ENCODE measurements at places on chromosomes 3 and 15.

- H3K4me3 ChIP-seq = no peak overlapping the region
- H3K4me1 ChIP-seq = no peaks in the 10 kb centered on the region
- H3K27me3 ChIP-seq = no peaks in the 10 kb centered on the region
- H3K27ac ChIP-seq = no peak overlapping the region
- no peak for DNase-seq
These were observed 92.2 kb upstream of the AGTR1 start for GRCh38 chr3:148605521-148605920.

DNA sequence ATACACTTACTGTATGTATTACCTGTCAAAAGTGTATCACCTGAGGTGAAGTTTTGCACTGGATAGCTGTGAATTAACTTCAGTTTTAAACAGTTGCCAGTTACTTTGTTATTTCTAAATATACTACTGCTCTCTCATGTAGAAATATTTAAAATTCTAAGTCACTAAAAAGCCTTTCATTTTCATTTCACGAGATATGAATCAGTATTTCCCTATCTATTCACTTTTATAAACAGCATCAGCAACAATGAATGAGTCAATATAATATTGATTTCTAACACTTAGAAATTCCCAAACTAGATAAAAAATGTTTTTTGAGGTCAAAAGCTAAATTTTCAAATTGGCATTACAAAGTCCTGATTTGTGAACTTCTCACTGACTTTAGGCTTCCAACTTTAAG lies 32.6 kb downstream of the UBE3A start:
- no peak overlapping the region for H3K27ac ChIP-seq
- H3K4me3 ChIP-seq = no peak overlapping the region
- DNase-seq = no peak
- H3K36me3 ChIP-seq = peaks cover 30% of the 10 kb centered on the region
- no peaks in the 10 kb centered on the region for H3K4me1 ChIP-seq

DNA sequence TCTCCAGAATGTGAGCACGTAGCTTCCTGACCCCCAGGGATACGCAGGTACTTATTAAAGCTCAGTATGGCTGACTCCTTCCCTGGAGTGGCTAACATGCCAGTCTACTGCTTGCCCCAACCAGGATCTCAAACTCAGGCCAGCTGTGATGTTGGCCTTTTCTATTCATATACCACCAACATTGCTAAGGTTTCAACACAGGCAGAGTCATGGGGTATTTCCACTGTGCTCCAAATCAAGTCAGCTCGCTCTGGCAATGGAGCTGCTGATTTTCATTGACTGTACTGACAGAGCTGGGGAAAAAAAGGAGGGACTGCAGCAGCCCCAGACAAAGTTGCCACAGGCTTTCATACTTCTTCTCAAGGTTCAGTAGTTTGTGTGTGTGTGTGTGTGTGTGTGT lies 87.0 kb downstream of the CFAP20DC start:
- no peaks in the 10 kb centered on the region for H3K36me3 ChIP-seq
- no peaks in the 10 kb centered on the region for H3K27me3 ChIP-seq
- H3K4me3 ChIP-seq = no peak overlapping the region
- DNase-seq = no peak

- H3K27ac ChIP-seq = no peak overlapping the region
- H3K27me3 ChIP-seq = no peaks in the 10 kb centered on the region
- no peak overlapping the region for H3K4me3 ChIP-seq
These were observed 138.9 kb downstream of the EPHB1 start for GRCh38 chr3:134933997-134934396.

DNA sequence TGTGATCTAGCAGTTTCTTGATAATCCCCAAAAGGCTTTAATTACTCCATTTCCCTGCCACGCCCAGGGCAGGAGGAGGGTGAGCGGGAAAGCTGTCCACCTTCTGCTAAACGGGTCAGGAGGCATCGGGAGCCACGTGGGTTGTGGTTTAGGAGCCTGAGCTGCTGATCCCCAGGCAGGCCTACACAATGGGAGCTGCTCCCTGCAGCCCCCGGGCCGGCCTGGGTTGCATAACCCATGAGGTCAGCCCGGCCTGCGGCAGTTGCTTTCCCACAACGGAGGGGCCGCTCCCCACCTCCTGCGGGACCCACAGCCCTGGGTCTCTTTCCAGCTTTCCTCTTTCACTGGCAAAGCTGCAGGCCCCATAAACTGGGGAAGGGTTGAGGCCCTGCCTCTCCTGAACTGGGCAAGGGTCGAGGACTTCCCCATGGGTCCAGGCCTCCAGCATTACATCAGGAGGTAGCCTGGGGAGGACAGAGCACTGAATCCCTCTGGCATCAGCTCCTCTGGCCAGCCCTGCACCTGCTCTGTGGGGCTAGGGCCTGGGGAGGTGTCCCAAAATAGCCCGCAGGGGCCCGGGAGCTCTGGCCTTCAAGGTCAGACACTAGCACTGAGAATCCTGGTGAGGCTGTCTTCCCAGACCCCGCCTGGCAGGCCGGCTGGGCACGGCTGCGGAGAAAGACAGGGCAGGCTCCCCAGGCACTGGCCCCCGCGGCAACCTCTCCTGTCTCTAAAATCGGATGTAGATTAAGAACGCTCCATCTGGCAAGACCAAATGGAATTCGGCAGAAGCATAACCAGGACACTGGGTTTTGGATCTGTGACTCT lies 47.3 kb downstream of the ZDHHC19 start:
- H3K4me3 ChIP-seq = no peak overlapping the region
- H3K36me3 ChIP-seq = no peaks in the 10 kb centered on the region
- peaks cover 13% of the 10 kb centered on the region for H3K4me1 ChIP-seq
- no peaks in the 10 kb centered on the region for H3K27me3 ChIP-seq
- no peak for DNase-seq

DNA sequence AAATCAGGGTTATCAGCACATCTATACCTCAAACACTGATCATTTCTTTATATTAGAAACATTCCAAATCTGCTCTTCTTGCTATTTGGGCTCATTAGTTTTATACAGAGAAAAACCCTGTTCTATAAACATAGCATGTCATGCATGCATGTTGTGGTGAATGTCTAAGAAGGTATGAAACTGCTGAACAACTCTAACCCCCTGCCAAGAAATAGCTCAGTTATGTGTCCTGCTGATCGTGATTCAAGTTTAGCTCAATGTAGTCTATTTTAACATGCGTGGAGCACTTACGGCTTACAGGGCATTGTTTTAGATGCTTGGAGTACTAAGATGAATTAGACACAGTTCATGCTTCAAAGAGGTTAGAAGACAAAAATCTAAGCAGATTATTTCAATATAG lies 35.8 kb downstream of the MYH15 start:
- no peaks in the 10 kb centered on the region for H3K36me3 ChIP-seq
- H3K27me3 ChIP-seq = no peaks in the 10 kb centered on the region
- DNase-seq = no peak
- H3K4me3 ChIP-seq = no peak overlapping the region

Measured in CD4-positive, alpha-beta T cell (primary cell).